ENCODE measurements at places on chromosomes 2 and 18. TPM values are rescaled to one million over a fixed set of nuclear protein-coding genes. Genes with fewer than 3 reads are reported as not detected.

DNA sequence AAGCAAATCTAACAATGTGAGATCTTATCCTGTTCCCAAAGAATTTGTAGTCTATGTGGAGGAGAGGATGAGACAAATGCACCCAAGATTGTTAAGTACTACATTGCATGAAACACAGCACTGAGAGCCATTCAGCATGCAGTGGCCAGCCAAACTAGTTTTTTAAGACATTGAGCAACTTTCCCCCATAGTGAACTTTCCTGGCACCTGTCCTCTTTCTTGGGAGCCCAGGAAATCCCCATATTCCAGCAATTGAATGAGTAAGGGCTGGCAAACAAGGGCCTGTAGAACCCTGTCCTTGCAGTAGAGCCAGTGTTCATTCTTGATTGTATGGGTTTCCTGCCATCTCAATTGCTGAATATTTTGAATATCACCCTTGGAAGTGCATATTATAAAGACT is 58.8 kb upstream of the FIGN start:
- DNase-seq: no peak
- H3K36me3 ChIP-seq: no peaks in the 10 kb centered on the region

DNA sequence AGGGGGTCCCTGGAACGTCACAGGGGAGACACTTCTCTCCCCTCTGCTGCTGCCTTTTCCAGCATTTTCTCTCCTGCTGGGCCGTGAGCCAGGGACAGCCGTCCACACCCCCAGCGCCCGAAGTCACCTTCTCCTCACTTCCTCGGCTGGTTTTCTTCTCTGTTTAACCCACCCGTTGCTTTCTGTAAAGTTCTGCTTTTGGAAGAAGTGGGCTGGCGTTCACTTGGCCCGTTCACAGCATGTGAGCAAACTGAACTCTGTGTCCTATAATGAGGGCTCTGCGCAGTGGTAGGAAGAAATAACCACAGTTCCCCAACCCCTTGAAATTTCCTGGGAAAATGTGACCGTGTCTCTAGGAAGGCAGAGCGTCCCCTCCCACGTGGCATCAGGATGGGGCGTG is 187.0 kb upstream of the HDAC4 start:
- H3K27me3 ChIP-seq: no peaks in the 10 kb centered on the region
- no peaks in the 10 kb centered on the region for H3K36me3 ChIP-seq
- no peak overlapping the region for H3K27ac ChIP-seq
- DNase-seq: no peak
- H3K4me1 ChIP-seq: no peaks in the 10 kb centered on the region
- H3K4me3 ChIP-seq: no peak overlapping the region

DNA sequence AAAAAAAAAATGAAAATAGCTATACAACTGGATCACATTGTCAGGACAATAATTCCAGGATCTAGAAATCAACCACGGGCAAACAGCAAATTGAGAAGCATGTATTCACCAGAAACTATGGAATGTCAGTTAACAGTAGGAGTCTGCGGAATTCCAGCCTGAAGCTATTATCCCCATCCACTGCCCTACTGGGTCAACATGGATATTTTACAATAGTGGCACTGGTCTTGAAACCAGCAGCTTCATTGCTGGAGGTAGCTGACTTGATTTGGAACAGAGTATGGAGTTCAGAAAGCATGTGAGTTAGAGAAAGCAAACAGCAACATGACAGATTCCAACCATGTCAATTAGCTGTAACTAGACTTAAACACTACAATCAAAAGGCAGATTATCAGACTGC is 55.7 kb upstream of the PDE1A start:
- no peak for DNase-seq
- H3K36me3 ChIP-seq: no peaks in the 10 kb centered on the region
- peaks cover 5% of the 10 kb centered on the region for H3K27me3 ChIP-seq
- no peaks in the 10 kb centered on the region for H3K4me1 ChIP-seq
- H3K4me3 ChIP-seq: no peak overlapping the region

- peak; percentile 69 for DNase-seq
- no peak overlapping the region for H3K4me3 ChIP-seq
- peaks cover 4% of the 10 kb centered on the region for H3K27me3 ChIP-seq
- no peaks in the 10 kb centered on the region for H3K36me3 ChIP-seq
- H3K4me1 ChIP-seq: peaks cover 4% of the 10 kb centered on the region
These were observed 166.4 kb downstream of the PDE11A start for GRCh38 chr2:177906041-177906718.

GRCh38 chr18:55224086-55224625 is 264.9 kb upstream of the CCDC68 start:
- no peak for DNase-seq
- H3K27me3 ChIP-seq: peaks cover 4% of the 10 kb centered on the region
- H3K4me3 ChIP-seq: no peak overlapping the region
- no peak overlapping the region for H3K27ac ChIP-seq

GRCh38 chr18:44298566-44298965 is 382.1 kb upstream of the SETBP1 start:
- no peak overlapping the region for H3K4me3 ChIP-seq
- no peaks in the 10 kb centered on the region for H3K27me3 ChIP-seq
- no peak for DNase-seq
- H3K36me3 ChIP-seq: no peaks in the 10 kb centered on the region

- H3K27me3 ChIP-seq: peaks cover 69% of the 10 kb centered on the region
- H3K4me3 ChIP-seq: peak overlapping the region; percentile 72
- no peaks in the 10 kb centered on the region for H3K36me3 ChIP-seq
- H3K27ac ChIP-seq: no peak overlapping the region
These were observed 109.6 kb upstream of the KCTD1 start for GRCh38 chr18:26657631-26658581.

DNA sequence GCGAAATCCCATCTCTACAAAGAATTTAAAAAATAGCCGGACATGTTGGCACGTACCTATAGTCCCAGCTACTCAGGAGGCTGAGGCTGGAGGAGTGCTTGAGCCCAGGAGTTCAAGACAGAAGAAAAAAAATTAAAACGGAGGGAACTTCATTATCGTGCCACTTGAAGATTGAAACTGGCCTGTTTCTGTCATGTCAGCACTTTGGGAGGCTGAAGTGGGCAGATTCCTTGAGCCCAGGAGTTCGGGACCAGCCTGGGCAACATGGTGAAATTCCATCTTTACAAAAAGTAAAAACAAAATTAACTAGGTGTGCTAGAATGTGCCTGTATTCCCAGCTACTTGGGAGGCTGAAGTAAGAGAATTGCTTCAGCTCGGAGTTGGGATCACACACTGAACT is 3.0 kb upstream of the TEX44 start:
- no peak for DNase-seq
- H3K27ac ChIP-seq: no peak overlapping the region
- H3K36me3 ChIP-seq: no peaks in the 10 kb centered on the region
- H3K27me3 ChIP-seq: no peaks in the 10 kb centered on the region
- no peak overlapping the region for H3K4me3 ChIP-seq

DNA sequence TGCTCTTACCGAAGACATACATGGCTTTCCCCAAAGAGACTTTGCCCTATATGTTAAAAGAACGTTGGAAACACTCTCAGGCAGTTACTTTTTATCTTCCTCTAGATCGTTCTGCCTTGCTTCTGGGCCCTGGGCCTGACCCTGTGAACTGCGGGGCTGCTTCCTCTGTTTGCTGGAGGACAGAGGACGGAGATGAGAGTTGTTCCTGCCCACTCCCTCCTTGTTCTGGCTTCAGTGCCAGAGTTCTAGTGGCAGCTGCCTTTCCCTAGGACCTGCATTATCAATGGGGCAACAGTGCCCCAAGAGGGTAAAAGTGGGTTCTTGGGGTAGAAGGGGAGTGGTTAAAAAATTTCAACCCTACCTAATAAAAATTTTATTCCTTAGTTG is 6.5 kb upstream of the FN1 start:
- no peak for DNase-seq
- H3K36me3 ChIP-seq: no peaks in the 10 kb centered on the region
- no peak overlapping the region for H3K27ac ChIP-seq
- peaks cover 52% of the 10 kb centered on the region for H3K27me3 ChIP-seq
- H3K4me3 ChIP-seq: no peak overlapping the region
- peaks cover 2% of the 10 kb centered on the region for H3K4me1 ChIP-seq

- H3K36me3 ChIP-seq: peaks cover 8% of the 10 kb centered on the region
- no peaks in the 10 kb centered on the region for H3K27me3 ChIP-seq
- no peak for DNase-seq
- peaks cover 3% of the 10 kb centered on the region for H3K4me1 ChIP-seq
These were observed 129.4 kb downstream of the ZEB2 start for GRCh38 chr2:144390424-144391020.

GRCh38 chr2:204360218-204361007 is 184.9 kb upstream of the PARD3B start:
- H3K27ac ChIP-seq: no peak overlapping the region
- no peaks in the 10 kb centered on the region for H3K4me1 ChIP-seq
- no peak overlapping the region for H3K4me3 ChIP-seq

MFSD2B gene
- total RNA-seq: 0.37 TPM

DHRS9 gene
- not detected for total RNA-seq

SLC4A3 gene
- 0.10 TPM for total RNA-seq
